GM04503 (cell line): ENCODE measurements at places on chromosomes 16 and 17.

DNA sequence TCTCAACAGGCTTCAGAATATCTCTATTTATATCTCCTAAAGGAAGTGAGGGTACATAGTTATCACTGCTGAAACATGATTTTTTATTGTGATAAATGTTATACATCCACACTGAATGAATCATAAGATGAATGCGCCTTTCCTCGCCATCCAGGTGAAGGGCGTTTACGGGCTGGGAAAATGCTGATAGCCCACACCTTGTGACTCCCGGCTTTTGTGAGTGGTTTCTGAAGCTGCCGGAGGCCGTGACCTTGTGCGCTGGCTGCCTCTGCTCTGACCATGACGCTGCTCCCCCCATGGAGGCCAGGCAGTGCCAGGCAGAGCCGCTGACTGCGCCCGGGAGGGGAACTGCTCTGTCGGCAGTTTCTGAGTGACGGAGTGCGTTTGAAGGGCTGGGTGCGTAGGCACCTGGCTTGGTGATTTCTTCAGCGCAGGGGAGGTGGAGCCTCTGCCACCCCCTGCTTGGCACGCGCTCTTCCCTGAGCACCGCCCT, 97.2 kb downstream of the RAP1GAP2 start:
- DNase-seq, result no peak

DNA sequence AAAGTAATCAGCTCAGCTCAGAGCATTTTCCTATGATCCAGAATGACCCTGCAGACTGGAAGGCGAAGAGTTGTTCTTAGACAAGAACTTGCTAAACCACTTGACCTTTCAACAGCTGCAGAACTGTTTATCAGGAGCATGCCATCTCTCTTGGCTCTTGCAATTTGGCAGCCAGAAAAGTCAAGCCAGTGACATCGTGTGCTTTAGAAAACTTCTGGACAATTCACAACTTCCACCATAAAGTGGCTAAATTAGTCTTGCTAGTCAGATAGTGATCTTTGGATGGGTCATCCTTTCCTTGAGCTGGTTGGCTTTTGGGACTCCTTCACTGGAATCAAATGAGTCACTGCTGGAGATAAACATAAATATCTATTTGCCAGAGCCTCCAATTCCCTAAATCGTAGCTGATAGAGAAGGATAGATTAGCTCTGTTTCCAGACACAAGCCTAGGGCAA, 146.5 kb downstream of the MAP2K6 start:
- DNase-seq, result no peak

DNA sequence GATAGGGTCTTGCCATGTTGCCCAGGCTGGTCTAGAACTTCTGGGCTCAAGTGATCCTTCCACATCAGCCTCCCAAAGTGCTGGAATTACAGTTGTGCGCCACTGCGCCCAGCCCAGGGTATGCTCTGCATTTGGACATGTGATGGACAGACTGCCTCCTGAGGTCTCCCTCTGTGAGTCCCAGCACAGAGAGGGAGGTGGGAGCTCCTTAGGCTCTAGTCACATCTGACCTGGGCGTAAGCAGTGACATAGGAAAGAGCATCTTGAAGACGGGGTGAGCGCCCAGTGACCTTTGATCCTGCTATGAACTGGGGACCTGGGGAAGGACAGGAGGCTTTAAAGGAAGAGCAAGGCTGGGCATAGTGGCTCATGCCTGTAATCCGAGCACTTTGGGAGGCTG, 2.2 kb upstream of the GFAP start:
- no peak for DNase-seq

DNA sequence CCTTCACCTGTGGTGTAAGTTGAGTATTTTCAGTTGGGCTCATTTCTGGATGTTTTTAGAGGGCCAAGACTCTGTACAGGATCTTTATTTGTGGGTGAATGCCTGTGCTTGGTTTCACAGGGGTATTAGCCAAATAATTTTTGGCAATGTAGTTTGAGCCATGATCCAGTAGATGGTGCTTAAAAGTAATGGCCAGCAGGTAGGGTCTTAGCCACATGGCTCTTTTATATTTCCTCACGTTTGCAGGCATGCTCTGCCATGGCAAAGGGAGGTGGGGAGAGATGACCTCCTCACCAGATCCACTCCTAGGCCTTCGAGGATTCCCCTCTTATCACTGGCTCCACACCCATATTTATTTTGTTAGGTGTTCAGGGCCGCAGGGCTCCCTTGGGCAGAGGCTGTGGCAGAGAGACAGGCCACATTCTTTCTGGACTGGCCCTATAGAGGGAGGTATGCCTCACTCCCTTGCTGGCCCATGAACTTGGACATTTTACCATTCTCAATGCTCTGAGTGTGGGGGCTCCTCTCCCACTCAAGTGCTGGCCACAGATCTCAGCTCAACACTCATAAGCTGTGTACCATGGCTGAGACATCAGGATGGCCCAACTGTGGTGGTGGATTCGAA, 417.1 kb downstream of the XYLT1 start:
- no peak for DNase-seq

GRCh38 chr17:56821847-56822534, 11.7 kb downstream of the C17orf67 start:
- DNase-seq, result no peak

- DNase-seq, result no peak
These were observed 93.9 kb upstream of the WSCD1 start for GRCh38 chr17:5976251-5976650.

- DNase-seq, result no peak
These were observed 94.1 kb downstream of the GPR139 start for GRCh38 chr16:19979638-19980037.

DNA sequence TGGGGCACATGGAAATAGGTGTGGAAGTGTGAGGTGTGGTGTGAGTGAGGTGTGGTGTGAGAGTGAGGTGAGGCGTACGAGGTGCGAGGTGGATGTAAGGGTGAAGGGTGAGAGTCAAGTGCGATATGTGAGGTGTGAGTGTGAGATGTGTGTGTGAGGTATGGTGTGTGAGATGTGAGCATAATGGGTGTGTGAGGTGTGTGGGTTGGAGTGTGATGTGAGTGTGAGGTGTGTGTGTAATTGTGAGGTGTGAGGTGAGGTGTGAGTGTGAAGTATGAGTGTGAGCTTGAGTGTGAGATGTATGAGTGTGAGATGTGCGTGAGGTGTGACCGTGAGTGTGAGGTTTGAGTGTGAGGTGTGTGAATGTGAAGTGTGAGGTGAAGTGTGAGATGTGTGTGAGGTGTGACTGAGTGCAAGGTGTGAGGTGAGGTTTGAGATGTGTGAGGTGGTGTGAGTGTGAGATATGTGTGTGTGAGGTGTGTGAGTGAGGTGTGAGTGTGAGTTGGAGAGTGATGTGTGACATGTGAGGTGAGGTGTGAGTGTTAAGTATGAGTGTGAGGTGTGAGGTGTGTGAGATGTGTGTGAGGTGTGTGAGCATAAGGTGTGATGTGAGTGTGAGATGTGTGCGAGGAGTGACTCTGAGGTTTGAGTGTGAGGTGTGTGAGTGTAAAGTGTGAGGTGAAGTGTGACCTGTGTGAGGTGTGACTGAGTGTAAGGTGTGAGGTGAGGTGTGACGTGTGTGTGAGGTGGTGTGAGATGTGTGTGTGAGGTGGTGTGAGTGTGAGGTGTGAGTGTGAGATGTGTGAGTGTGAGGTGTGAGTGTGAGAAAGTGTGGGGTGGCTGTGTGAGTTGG, 354.0 kb downstream of the FOXL1 start:
- no peak for DNase-seq

- DNase-seq, result no peak
These were observed 68.6 kb upstream of the MRTFB start for GRCh38 chr16:14002416-14002990.

DNA sequence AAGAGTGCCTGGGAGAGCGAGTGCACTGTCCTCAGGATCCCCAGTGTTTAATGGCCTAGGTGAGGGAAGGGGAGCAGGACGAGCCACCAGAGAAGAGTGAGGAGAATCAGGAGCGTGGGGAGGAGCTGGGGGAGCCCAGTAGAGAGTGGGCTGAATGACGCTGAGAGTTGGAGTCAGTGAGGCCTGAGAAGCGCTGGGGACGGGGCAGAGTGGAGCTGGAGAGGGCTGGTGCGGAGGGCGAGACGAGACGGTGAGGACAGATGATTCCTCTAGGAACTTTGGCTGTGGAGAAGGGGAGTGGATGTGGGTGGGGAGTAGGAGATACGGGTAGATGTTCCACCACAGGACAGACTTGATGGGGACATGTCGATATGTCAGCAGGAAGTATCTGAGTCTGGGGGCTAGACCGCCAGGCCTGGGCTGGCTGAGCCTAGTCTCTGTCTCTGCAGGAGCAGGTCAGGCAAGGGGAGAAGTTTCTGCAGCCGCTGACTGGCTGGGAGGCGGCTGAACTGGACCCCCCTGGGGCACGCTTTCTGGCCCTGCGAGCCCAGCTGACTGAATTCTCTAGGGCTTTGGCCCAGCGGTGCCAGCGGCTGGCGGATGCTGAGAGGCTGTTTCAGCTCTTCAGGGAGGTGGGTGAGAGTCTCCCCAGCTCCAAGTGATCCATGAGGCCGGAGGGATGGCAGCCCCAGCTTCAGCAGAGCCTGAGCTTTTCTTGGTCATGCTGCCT, 4.7 kb downstream of the PLEKHG4 start:
- DNase-seq, result no peak

- DNase-seq, result no peak
These were observed at the start of gene CRYM for GRCh38 chr16:21277927-21278706. Gene CRYM (minus strand): TSS chr16:21278290. CDS start chr16:21278251, 39 bp downstream.

- DNase-seq, result no peak
These were observed 204.3 kb downstream of the SPECC1 start for GRCh38 chr17:20213449-20213848.

- DNase-seq, result no peak
These were observed 56.0 kb upstream of the SMURF2 start for GRCh38 chr17:64718058-64718457.

- no peak for DNase-seq
These were observed 504 bp upstream of the COPRS start for GRCh38 chr17:31859487-31860008.

- no peak for DNase-seq
These were observed 4.4 kb downstream of the MYL4 start for GRCh38 chr17:47213540-47213939.

DNA sequence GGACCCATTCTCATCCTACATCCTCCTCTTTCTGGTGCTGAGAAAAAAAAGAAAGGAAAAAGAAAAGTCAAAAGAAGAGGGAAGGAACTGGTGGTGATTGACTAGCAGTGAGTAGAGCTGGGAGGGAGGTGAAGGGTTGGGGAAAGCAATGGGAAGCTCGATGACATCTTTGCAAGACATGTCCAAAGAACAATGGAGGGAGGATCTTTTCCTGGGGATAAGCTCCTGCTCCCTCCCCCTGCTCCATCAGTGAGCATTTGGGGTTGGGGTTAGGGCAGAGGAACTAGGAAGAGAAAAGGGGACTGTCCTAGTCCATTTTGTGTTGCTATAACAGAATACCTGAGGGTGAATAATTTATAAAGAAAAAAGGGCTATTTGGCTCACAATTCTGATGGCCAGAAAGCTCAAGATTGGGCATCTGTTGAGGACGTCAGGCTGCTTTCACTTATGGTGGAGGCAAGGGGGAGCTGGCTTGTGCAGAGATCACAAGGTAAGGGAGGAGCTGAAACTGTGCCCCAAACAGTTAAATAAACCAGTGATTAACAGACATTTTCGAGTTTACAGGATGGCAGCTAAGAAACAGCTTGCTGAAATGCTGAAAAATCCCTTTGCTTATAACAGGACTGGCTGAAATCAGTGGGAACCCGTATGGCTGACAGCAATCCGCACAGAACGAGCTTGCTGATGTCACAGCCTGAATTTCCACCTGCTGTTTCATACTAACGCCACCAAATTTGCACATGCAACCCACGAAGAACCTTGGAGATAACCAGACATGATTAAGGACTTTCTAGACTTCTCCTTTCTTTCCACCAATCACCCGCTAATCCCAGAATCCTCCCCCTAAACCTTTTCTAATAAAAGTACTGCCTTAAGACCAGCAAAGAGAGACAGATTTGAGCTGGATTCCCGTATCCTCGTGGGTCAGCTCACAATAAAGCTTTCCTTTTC, 1.6 kb upstream of the ODF4 start:
- no peak for DNase-seq

- no peak for DNase-seq
These were observed 1.1 kb upstream of the SMTNL2 start for GRCh38 chr17:4583206-4583605.

DNA sequence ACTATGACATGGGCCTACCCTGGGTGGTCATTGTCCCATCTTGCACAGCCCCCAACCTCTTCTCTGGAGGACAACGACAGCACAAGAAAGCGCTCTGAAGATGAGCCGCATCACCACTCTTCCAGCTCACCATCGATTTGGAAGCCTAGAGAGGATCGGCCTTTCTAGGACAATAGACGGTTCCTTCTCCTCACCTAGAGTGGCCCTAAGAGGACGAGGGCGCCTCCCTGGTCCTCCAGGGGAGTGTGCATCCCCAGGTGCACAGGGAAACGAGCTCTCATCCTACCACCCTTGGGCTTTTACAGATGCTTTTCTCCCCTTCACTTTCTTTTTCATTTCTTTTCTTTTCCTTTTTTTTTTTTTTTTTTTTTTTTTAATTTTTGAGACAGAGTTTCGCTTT, 20.3 kb upstream of the SLC52A1 start:
- no peak for DNase-seq

DNA sequence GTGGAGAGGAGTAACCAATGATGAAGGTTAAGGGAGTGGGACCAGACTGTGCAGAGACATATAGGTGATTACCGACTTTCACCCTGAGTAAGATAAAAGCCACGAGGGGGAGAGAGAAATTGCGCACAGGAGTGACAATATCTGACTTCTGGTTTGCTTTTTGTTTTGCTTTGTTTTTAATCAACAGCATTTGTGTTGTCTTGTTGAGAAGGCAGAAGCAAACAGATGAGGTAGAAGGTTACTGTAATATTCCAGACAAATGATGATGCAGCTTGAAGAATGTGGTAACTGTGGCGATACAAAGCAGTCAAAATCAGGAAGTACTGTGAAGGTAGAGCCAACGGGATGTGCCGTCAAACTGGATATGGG, 7.5 kb downstream of the PELP1 start:
- no peak for DNase-seq

GRCh38 chr17:6789146-6789545, 13.1 kb downstream of the FBXO39 start:
- DNase-seq, result no peak

- DNase-seq, result no peak
These were observed 1023.4 kb upstream of the CDH8 start for GRCh38 chr16:63059676-63060075.

- DNase-seq, result no peak
These were observed 3.5 kb upstream of the NAGS start for GRCh38 chr17:44000871-44001460.

DNA sequence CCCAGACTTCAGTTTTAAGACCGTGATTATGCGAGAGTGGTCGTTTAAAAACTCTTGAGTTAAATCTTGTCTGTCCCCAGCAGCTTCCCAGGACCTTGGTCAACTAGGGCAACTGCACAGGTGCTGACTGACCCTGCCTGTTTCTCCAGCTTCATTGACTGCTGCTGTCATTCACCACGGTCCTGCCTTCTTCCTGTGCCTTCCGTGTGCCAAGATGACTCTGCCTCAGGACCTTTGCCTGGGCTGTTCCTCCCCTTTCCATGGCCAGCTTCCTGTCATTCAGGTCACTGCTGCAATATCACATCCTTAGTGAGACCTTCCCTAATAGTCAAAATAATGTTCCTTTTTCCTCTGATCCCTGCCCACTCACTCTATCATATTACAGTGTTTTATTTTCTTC, 3.9 kb downstream of the KIAA0513 start:
- DNase-seq, result no peak
